ENCODE measurements at places on chromosomes 3 and 15.

GRCh38 chr15:84685304-84685703 is 27.3 kb upstream of the NMB start:
- DNase-seq: no peak

DNA sequence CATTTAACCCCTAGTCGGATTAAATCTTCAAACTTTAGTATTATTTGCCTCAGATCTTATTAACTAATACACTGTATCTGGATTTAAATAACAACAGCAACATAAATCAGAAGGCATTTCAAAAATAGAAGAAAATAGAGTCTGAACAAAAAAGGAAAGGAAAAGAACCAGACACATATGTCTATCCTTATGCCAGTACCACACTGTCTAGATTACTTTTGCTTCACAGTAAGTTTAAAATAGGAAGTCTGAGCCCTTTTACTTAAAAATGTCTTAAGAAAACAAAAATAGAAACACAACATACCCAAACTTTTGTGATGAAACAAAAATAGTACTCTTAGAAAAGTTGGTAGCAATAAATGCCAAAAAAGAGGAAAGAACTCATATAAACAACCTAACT is 1615.8 kb downstream of the SI start:
- no peak for DNase-seq

- DNase-seq: no peak
These were observed 153.7 kb downstream of the TPRG1 start for GRCh38 chr3:189325454-189325853.

DNA sequence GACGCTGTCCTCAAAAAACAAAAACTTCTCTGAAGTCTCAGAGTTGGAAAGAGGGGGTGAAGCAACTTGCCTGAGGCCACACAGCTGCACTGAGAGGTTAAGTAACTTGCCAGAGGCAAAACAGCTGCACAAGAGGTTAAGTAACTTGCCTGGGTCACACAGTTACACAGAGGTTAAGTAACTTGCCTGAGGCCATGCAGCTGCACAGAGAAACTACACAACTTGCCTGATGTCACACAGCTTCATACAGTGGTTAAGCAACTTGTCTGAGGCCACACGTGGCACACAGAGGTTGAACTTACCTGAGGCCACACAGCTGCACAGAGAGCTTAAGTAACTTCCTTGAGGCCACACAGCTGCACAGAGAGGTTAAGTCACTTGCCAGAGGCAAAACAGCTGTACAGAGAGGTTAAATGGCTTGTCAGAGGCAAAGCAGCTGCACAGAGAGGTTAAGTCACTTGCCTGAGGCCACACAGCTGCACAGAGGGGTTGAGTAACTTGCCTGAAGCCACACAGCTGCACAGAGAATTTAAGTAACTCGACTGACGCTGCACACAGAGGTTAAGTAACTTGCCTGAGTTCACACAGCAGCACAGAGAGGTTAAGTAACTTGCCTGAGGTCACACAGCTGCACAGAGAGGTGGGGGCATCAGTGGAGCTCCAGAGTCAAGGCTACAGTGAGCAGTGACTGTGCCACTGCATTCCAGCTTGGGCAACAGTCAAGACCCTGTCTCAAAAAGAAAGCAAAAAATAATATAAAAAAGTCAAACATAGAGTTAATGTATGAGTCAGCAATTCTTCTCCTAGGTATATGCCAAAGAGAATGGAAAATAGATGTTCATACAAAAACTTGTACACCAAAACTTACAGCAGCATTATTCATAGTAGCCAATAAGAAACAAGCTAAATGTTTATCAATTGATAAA is 12.0 kb upstream of the ACAD9 start:
- no peak for DNase-seq

- no peak for DNase-seq
These were observed 11.4 kb downstream of the LMOD3 start for GRCh38 chr3:69110941-69111546.

DNA sequence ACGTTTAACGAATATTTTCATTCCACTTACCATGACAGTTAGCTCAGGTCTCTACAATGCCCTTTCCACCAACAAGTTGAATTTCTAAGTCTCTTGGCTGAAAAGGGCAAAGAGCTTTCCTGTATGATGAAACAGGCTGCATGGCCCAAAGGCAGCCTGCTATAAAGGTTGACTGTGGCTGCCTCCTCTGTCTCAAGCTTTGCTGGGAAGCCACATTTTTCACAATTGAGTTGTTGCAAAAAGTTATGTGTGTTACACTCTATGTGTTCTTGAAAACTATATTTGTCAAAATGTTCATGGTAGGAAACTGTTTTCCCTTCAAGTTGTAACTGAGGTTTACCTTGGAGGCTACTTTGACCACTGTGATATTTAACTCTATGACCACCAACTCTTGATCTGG is 49.5 kb downstream of the DZIP1L start:
- DNase-seq: no peak

DNA sequence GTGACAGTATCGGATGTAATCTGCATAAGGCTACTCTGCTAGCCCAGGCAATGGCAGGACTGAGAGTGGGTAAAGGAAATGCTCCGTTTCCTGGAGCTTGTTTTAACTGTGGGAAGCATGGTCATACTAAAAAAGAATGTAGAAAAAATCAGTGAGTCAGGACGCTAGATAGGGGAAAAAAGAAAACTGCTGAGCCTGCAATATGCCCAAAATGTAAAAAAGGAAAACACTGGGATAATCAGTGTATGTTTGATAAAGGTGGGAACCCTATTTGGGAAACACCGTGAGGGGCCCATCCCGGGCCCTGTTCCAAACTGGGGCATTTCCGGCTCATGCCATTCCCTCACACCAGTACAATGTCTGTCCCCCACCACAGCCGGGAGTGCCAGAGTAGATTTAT is 775.8 kb downstream of the ZPLD1 start:
- DNase-seq: no peak

GRCh38 chr15:39183164-39183881 is 397.6 kb upstream of the THBS1 start:
- no peak for DNase-seq

DNA sequence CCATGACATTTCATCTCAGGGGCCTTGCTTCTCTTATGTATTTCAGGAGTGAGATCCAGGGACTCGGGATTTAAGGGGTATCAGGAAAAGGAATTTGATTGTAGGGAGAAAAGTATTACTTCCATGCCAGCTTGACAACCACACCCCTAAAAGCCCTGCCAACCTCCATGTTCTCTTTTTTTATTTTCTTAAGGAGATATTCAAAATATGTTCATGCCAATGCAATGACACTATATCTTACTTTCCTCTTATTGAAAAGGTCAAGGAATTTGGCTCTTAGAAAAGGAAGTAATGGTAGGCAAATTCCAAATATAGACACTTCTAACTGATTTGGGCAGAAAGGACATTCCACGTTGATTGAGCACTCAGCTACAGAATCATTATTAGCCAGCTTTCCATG is 407.5 kb upstream of the NECTIN3 start:
- DNase-seq: no peak

GRCh38 chr3:13119471-13120220 is 46.4 kb upstream of the IQSEC1 start:
- DNase-seq: peak; percentile 30

GRCh38 chr3:10883478-10884234 is 67.6 kb downstream of the SLC6A11 start:
- no peak for DNase-seq

DNA sequence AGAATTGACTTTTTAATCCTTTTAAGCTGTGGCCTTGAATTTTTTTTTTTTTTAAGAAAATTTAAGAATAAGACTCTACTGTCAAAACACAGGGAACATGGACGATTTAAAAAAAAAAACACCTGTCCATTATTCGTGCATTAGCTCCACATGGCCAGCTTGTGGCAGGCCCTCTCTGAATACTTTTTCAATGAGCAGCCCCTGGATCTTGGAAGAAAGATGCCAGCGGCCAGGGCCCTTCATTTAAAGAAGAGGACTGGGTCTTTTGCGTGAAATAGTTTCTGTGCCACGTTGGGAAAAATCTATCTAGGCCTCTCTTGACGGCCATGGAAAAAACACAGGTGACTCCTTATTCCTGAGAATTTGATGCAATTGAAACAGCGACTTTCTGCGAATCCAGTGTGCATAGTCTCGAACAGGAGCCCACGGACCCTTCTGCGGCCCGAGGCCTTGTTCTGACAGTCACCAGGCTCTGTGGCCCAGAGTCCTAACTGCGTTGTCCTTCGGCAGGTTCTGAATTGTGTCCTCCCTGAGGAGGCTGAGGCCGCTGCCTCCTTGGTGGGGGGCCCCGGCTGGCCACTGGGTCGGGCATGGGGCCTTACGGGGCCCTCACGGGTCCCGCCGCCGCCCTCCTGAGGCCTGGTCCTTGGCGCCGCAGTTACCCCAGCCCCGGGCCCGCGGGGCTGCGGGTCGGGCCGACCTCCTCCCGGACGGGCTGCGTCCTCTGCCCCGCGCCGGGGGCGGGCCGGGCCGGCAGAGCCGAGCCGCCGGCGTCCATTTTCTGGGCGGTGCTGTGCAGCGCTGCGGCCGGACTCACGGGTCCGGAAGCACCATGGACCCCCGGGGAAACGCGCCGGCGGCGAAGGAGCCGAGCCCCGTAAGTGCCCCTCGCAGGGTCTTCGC is 33.5 kb downstream of the ZBTB38 start:
- peak; percentile 80 for DNase-seq

DNA sequence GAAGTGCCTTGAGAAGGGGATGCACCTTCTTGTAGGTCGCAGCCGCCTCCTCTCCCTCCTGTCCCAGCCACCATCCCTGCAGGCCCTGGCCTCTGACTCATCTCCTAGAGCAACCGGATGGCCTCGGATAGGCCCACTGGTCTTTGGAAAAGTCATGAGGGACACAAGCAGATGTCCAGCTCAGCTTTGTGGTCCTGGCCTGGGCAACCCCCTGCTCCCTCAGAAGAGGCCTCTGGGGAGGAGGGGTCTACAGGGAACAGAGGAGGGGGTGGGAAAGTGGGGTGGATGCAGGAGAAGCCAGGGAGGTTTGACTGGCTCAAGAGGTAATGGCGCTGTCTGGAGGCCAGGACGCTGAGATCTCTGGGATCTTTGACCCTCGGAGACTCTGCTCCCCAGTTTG is 259.2 kb upstream of the TLE3 start:
- DNase-seq: peak; percentile 28

GRCh38 chr3:56610669-56611335 is 53.8 kb downstream of the CCDC66 start:
- no peak for DNase-seq

DNA sequence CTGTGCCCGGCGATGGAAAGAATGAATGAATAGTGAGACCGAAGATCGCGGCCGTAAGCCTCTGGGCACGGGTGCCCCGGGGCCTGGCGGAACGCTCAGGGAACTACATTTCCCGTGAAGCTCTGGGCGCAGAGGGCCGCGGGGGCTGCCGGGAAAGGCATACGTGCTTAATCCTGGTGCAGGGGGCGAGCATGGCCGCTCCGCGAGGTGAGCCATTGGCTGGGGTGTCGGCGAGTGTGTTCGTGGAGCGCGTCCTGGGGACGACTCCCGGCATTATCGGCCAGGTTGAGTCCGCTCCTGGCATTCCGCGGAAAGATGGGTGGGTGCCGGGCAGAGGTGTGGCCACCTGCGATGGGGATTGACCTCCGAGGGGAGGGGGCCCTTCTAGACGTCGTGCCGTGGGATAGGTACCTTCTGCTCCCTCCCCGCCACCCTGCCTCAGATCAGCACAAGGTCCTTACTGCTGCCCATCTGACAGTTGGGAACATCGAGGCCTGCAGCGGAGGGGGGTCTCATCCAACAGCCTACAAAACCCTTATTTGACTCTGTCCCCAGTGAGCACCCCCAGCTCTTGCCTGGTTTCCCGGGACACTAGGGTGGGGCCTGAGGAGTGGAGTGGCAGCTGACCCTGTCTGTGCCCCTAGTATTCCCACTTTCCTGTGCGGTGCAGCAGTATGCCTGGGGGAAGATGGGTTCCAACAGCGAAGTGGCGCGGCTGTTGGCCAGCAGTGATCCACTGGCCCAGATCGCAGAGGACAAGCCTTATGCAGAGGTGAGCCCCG is at the start of gene MPI:
TSS of gene MPI (plus strand) at position 160 of the 782 bp plus-strand sequence. CDS start at position 192, 32 bp downstream.
- DNase-seq: peak; percentile 90

GRCh38 chr3:172155897-172156585 is 116.7 kb downstream of the FNDC3B start:
- no peak for DNase-seq

DNA sequence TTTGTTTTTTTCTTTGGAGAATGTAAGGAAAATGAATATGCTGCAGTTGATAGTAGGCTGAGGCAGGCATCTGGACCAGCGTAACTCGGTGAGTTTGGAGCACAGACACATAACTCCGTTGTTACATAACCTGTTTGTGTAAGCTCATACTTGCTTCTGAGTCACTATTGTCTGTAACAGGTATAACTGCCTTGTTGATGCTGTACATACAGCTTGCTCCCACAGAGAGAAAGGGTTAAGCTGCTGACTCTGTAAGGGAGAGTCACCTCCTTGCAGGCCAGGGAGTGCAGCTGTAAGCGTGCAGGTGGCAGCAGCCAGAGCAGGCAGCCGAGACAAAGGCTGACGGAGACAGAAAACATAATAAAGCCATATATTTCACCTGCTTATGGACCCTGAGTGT is 20.4 kb downstream of the RETNLB start:
- DNase-seq: no peak

DNA sequence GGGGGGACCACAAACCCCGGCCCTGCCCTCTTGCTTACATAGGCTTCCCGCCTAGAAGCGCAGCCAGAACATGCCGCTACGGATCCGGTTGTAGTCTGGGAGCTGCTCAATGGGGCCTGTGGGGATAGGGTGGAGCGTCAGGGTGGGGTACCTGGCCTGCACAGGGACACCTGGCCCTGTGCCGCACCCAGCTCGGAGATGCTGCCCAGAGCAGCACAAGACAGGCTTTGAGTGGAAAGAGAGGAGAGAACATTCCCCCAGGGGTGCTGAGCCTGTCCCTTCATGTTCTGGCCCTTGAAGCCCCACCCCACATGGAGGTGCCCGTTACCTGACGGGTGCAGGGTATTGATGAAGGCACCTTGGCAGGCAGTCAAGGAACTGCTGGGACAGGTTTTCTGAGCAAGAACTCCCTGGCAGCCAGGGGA is 4.0 kb upstream of the COL7A1 start:
- DNase-seq: no peak

DNA sequence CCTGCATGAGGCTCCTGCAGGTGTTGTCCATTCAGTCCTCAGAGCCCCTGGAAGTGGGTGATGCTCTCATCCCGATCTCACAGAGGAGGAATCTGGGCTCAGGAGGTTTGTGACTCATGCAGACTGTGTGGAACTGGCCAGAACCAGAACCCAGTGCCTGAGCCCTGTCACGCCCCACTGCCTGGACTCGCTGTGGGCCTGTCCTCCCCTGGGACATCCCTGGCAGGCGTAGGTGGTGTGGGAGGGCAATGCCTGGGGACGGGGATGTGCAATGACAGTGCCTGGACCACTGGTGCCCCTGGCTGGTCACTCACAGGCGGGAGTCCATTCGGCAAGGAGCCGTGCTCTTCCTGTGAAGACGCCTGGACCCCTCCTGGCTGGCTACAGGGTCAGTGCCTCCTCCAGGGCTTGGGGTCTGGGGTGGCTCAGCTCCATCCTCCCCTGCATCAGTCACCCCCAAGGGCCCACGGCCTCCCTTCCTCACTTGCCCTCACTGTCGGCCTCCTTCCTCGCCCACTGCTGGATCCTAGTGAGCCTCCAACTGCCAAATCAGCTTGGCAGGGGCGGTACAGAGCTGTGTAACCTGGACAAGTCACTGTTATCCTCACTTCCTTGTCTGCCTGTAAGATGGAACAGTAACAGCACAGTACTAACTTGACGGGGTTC is 14.9 kb downstream of the PSTPIP1 start:
- no peak for DNase-seq

GRCh38 chr3:25142609-25143355 is 285.3 kb upstream of the RARB start:
- DNase-seq: no peak

Measured in right forelimb (tissue), 1 donor.